ENCODE measurements at places on chromosomes 3 and 15.
A peak's percentile ranks its signal among the peaks of the same experiment; 100 is the strongest.

GRCh38 chr15:43132830-43133429, 456 bp upstream of the TMEM62 start:
- DNase-seq, result no peak

DNA sequence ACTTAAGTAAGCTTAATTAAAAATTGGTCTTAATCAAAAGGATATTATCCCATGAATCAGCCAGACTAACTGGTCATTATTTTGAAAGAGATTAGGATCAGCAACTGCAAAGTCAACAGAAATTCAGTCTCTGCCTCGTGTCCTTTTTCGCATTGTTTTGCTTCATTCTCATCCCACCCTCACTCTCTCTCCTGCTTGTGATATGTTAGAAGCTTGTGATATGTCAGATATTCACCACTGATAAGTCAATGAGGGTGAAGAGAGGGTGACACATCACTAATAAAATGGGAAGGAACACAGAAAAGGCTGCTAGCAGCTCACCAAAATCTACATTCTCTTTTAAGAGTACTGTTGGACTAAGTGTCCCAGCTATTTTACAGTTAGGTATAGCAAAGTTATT, 146.1 kb downstream of the SUCNR1 start:
- no peak for DNase-seq

DNA sequence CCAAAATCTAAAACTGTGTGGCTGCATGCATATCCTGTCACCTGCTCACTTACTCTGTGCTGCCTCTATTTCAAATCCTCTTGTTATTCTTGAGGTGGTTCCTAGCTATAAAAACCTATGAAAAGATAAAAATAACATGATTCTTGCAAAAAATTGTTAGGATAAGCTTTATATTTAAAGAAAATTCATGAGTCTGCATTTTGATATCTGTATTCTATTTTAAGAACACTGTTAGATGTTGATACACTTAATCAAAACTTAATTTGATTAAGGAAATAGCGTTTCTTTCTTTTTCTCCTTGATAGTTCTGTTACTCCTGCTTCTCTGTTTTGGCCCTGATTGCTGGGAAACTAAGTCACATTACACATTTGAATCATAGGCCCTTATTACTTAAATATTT, 22.5 kb downstream of the STT3B start:
- no peak for DNase-seq

- DNase-seq, result no peak
Measured at GRCh38 chr3:2599471-2599870, 500.8 kb downstream of the CNTN4 start.

- no peak for DNase-seq
Measured at GRCh38 chr15:22810853-22811338, 24.5 kb downstream of the NIPA1 start.

GRCh38 chr3:16064642-16065414, 109.7 kb upstream of the GALNT15 start:
- peak; percentile 93 for DNase-seq

DNA sequence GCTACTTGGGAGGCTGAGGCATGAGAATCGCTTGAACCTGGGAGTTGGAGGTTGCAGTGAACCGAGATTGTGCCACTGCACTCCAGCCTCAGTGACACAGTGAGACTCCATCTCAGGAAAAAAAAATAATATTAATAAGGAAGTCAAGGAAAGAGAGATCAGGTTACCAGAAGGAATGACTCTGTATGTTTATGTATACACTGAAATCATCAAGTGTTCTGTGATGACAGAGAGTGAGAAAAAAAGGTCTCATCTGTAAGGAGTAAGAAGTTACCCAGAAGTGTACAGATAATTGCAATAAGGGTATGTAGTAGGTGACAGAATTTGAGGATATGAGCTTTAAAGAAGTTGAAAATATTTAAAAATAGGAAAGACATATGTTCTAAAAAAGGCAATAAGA, 4.3 kb upstream of the CCDC50 start:
- no peak for DNase-seq

DNA sequence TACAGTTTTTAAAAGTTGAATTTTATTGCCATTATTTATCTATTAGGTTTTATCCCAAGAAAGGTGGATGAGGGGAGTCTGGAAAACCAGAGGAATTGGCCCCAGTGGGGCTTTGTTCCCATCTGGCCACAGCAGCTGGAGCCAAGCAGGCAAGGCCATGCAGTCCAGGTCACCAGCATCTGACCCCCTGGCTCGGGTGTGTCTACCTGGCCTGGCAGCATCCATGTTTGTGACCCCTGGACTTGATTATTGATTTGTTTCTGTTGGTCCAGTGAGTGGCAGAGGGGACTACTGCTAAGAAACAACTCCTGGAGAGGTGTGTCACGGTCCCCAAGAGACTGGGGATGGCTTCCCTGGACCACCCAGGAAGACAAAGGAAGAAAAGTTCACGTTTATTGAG, 111.1 kb downstream of the NUP210 start:
- DNase-seq, result no peak

DNA sequence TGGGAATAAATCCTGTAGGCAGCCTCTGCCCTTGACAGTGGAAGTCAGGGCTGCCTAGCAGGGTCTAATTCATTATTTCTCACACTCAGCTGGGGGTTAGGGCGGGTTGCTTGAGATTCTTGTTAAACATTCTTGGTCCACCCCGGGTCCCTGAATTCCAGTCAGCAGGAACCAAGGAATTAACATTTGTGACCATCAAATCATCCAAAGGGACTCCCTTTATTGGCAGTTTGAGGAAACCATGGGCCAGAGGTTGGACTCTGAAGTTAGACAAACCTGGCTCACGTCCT, 122.8 kb downstream of the EEFSEC start:
- DNase-seq, result no peak

GRCh38 chr3:186099178-186099577, 9.7 kb downstream of the ETV5 start:
- no peak for DNase-seq

DNA sequence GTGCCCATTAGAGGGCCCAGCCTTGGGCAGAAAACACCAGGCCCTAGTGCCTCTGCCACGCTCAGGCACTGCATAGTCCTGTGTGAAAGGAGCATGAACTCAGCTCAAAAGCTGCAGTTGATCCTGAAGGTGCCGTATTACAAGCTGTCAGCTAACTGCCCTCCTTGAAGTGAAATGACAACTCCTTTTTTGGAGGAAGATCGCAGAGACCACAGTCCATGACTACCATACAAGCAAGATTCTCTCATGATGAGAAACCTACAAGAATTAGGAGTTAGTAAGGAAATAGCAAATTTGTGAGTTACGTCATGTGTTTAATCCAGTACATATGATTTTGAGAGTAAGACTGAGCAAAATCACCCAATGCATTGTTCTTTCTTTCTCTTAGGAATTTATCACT, 513.9 kb upstream of the NR2F2 start:
- DNase-seq, result no peak

DNA sequence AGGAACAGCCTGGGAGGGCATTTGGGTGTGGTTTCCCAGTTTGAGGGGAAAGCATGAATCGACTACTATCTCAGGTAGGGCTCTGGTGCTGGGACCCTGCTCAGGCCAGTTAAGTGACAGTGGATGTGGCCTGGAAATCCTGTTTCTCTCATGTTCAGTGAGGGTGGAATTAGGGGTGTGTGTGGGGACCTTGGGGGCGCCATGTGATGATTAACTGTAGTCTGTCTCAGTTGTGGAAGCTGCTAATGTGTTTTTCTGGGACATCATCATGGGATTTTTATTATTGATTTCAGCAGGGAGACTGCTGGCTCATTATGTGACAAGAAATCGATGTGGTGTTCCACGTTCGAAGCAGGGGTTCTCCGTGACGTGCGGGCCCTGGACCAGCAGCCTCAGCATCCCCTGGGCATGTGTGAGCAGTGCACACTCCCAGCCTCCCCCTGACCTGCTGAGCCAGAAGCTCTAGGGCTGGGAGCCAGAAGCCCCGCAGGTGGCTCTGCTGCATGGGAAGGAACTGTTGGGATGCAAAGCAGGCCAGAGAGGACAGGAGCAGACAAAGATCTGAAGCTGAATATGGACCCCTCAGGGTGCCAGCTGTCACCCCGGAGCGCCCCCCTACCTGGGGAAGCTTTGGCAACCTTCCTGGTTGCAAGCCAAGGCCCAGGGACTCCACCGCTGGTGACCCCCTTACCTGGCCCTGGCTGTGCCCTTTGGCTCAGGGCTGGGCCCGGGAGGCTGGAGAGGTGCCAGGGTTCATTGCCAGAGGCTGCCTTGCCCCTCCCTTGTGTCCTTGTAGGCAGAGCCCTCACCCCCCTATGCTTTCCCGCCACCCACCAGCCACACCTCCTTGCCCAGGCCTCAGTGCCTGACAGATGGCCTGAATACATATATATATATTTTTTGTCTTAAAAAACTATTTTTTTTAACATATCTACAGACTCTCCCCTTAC, 149.8 kb downstream of the APBA2 start:
- DNase-seq, result no peak

GRCh38 chr3:177357352-177358090, 160.2 kb upstream of the TBL1XR1 start:
- DNase-seq, result no peak

All from GM04503 (cell line).